Stimulated activated CD4-positive, alpha-beta T cell treated with anti-CD3 and anti-CD28 coated beads, Interleukin-4, amount 100 ng/mL, for 1 hour (primary cell): ENCODE measurements at places on chromosomes 3 and 15.
A peak's percentile ranks its signal among the peaks of the same experiment; 100 is the strongest.

DNA sequence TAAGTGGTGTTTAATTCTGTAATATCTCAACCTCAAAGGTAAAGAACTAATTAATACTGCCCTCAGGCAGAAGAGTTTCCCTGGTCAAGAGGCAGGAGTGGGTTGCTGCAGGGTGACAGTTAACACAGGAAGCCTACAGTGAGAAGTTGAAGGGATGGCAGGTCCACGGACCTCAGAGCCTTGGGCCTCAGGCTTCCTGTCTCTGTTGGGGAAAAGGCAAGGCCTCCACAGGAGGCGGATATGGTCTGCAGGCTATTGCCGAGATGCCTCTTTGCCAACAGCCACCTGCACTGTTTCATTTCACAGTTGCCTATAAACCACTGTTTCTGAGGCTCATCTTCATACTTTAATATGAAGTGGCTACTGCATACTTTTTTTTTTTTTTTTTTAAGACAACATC is 33.3 kb upstream of the RPN1 start:
- DNase-seq, result no peak

DNA sequence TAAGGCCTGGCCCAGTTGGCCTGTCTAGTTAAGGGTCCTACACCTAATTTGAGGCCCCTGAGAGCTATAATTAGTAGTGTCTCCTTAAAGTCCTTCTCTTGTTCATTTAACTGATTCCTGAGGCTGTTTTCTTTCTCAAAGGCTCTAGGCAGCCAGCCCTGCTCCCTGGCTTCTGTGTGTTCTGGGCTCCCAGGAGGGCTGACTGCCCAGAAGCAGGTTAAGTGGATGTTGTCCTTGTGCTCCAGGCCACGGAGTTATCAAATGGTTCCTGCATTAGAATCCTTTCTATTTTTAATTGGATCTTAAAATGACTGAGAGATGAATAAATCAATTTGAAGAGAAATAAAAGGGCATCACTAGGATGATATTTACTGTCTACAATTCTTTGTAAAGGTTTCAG is 140.0 kb downstream of the SNRK start:
- DNase-seq, result no peak

DNA sequence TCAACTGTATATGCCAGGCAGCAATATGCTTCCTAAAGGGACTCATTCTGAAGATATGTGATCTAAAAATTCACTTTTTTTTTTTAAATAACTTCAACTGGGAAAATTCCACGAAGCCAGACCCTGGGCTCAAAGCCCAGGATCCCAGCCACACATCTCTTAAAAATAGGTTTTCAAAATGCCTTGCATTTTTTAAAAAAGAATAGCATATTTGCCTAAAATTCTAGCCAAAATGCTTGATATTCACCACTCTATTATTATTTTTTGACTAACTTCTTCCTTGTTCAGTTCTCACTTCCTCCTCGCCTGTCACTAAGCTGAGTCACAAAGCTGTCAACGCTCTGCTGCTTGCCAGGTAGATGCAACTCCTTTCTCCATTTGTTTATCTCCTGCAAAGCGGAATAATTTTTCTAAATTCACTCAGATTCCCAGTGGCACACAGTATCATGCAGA is 28.0 kb upstream of the VGLL4 start:
- DNase-seq, result no peak

DNA sequence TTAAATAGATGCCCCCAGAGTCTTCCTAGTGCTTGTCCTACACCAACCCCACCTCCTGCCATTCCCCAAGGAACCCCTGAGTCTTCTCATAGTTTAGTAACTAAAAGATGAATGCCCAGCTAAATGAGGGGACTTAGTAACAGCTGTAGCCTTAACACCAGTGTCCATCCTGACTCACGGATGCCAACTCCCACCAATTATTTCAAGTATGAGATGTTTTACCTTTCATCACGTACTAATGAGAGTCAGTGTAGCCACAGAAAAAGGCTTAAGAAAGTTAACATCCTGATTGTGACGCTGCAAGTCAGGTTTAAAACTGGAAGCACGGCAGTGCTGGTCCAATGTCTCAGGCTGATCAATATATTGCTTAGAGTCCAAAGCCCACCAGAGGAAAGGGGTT is 109.9 kb downstream of the FMN1 start:
- no peak for DNase-seq

- no peak for DNase-seq
Observed at GRCh38 chr3:47782446-47783308, 984 bp upstream of the SMARCC1 start.

GRCh38 chr3:94362393-94362792 is 299.5 kb downstream of the NSUN3 start:
- no peak for DNase-seq

DNA sequence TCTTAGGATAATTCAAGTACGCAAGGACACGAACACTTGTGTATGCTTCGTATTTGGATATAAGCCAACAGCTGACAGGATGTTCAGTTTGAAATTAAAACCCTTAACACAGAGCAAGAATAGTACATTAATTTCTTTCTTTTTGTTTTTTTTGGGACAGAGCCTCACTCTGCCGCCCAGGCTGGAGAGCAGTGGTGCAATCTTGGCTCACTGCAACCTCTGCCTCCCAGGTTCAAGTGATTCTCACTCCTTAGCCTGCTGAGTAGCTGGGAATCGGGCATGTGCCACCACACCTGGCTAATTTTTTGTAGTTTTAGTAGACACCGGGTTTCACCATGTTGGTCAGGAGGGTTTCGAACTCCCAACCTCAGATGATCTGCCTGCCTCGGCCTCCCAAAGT is 32.4 kb downstream of the TOMM70 start:
- DNase-seq, result no peak

DNA sequence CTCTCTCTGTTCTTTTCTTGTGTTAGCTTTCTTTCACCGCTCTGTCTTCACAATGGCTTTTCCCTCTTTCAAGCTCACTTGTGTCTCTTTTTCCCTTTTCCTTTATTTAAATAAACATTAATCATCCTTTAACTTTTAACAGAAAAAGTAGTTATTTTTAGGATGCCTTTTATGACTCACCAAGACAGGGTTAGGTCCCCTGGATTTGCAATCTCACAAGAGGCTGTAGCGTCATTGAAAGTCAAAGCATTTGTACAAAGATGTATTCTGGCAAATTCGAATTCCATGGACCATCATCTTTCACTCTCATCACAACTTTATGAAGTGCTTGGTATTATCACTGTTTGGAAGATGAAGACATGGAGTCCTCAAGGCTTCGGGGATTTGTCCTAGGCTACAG is 34.8 kb upstream of the MCTP2 start:
- no peak for DNase-seq

DNA sequence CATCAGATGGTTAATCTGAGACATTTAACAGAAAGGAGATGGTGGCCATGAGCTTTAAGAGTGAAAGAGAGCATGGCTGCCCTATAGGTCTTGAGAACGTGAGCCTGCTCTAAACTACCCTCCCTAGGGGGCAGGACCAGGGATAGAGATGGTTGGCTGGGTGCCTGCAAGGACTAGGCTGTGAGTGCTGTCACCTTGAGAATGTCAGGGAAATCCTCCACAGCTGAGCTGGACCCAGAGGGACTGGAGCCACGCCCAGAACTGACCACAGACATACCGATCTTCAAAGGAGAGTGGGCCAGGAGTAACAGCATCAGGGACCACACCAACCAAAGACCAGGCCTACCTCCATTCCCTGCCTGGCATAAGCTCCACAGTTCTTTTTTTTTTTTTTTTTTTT is 53.6 kb upstream of the UBE2E1 start:
- DNase-seq, result no peak

- DNase-seq, result no peak
Observed at GRCh38 chr15:65829130-65829764, 37.2 kb upstream of the DENND4A start.

DNA sequence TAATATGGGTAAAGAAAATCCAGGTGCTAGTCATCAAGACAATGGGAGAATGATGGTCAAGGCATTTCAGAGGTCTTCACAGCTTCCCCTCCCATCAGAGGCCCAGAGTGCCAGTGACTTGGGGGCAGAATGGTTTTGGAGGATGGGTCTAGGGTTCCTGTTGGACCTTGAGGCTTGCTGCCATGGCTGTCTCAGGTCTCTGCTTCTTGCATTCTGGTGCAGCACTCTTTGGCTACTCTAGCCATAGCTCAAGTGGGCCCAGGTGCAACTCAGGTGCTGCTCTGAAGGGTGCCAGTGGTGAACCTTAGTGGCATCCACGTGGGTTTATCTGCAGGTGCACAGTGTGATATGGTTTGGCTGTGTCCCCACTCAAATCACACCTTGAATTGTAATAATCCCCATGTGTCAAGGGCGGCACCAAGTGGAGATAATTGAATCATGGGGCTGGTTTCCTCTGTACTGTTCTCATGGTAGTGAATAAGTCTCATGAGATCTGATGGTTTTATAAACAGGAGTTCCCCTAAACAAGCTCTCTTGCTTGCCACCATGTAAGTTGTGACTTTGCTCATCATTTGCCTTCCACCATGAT is 48.5 kb upstream of the PEX5L start:
- DNase-seq, result no peak

DNA sequence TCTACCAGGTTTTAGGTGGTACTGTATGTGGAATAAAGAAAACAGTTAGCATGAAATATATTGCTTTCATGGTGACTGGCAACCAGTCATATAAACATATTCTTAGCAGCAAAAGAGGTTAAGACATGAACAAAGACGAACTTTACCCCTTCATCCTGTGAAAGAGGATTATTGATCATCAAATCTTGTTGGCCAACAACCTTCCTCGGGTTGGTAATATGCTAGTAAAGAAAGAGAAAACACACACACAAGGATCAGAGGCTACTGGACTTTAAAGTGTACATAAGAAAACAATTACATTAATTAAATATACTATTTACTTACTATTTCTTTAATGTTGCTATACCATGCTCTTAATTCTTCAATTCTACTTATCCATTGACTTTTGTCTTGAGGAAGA is 337.9 kb downstream of the TBC1D5 start:
- DNase-seq, result no peak

GRCh38 chr3:73575953-73576352 is 48.8 kb downstream of the PDZRN3 start:
- no peak for DNase-seq

DNA sequence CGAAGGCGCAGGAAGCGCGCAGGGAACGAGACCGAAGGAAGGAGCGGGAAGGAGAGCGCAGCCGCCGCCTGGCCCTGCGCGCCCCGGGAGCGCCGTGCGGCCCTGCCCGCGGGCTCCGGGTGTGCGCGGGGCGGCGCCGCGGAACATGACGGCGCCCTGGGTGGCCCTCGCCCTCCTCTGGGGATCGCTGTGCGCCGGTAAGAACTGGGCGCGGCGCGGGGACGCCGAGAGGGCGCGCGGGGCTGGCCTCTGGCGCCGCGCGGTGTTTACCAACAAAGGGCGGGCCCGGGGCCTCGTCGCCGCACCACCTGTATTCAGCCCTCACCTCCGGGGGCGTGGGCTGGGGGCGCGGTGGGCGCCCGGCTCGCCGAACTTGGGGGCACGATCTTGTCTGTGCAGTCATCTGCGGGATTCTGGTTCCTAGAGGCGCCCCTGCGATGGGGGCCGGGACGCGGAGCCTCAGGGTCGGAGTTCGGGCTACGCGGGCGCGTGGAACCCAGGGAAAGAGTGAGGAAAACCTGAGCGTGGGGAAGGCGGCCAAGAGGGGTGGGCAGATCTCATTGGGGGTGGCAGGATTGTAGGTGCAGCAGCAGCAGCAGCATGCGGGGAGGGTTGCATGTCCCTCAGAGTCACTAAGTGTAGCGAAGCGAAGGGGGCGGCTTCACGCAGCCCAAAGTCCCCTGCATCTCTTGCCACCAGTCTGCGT is 641 bp downstream of the ACVR2B start:
- DNase-seq, result peak; percentile 35

- DNase-seq, result no peak
Observed at GRCh38 chr3:40166997-40167396, 142.5 kb upstream of the EIF1B start.

- no peak for DNase-seq
Observed at GRCh38 chr3:13508496-13508895, 28.4 kb downstream of the HDAC11 start.

- no peak for DNase-seq
Observed at GRCh38 chr3:112778353-112778948, 68.2 kb downstream of the CD200R1L start.

- DNase-seq, result no peak
Observed at GRCh38 chr3:66136597-66136996, 84.2 kb upstream of the SLC25A26 start.

- DNase-seq, result no peak
Observed at GRCh38 chr3:122407946-122408345, 7.9 kb downstream of the WDR5B start.

DNA sequence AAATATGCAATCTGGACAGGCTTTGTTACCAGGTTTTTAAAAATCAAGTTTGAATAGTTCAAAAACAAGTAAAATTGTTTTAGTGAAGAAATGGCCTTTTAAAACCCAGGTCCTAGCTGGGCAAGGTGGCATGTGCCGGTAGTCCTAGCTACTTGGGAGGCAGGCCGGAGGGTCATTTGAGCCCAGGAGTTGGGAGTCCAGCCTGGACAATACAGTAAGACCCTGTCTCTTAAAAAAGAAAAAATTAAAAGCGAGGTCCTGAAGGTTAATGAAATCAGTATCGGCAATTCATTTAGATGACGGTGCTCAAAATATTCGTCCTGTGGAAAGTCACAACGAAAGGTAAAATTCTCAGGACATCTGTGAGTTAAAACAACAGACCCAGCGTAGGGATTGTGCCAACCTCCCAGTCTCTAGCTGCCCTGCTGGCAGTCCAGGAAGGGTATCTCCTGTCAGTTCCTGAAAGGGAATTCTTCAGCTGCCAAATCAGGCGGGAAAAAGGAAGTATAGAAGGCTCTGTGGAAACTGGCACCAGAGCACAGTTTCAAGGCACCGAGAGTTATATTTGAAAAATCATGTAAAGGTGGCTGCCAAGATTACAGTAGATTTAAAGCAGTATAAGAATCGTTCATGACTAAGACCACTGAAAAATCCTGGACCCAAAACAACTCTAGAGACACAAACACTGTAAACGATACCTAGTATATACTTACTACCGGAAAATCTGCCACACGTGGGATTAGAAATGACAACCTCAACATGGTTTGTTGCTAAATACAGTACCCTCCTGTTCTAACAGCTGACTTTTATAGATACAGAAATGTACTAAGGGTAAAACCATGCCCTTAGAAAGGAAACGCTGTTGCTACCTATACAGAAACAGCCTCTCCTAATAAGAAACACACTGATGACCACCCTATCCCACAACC is 1.2 kb upstream of the ABHD17C start:
- DNase-seq, result no peak
